Stimulated activated CD8-positive, alpha-beta memory T cell treated with anti-CD3 and anti-CD28 coated beads, Interleukin-7, amount 100 ng/mL, for 1 hour (primary cell): ENCODE measurements at places on chromosomes 2 and 18.

- DNase-seq: no peak
These were observed 40.1 kb downstream of the SCN3A start for GRCh38 chr2:165163761-165164160.

GRCh38 chr18:22796113-22796512 lies 137.0 kb upstream of the RBBP8 start:
- no peak for DNase-seq

- no peak for DNase-seq
These were observed 16.2 kb upstream of the BBS5 start for GRCh38 chr2:169462896-169463695.

GRCh38 chr2:170716851-170717598 lies 1.9 kb downstream of the SP5 start:
- DNase-seq: no peak

DNA sequence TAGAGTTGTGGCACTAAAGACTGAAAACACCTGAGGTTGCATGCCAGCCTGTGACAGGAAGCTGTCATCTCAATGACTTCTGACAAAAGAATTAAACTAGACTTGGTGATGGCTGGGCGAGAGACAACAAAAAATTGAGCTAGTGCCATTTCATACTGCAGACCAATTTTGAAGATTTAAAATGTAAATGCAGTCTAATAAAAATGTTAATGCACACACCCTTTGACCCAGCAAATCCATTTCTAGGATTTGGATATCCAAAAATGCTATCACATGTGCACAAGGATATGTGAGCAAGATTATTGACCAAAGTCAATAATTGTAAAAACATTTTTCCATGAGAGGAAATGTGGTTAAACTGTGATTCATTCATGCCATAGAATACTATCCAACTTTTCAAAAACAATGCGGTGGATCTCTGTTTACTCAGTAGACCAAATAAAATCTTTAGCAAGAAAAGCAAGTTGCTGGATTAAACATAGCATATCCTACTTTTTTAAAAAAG lies 5.6 kb downstream of the FBXO36 start:
- no peak for DNase-seq

GRCh38 chr2:71932780-71933466 lies 214.7 kb downstream of the CYP26B1 start:
- DNase-seq: no peak

GRCh38 chr2:126657636-126658318 lies 1.8 kb downstream of the GYPC start:
- peak; percentile 45 for DNase-seq
